ENCODE measurements at places on chromosomes 12 and 14. TPM values are rescaled to one million over a fixed set of nuclear protein-coding genes. Genes with fewer than 3 reads are reported as not detected.

DNA sequence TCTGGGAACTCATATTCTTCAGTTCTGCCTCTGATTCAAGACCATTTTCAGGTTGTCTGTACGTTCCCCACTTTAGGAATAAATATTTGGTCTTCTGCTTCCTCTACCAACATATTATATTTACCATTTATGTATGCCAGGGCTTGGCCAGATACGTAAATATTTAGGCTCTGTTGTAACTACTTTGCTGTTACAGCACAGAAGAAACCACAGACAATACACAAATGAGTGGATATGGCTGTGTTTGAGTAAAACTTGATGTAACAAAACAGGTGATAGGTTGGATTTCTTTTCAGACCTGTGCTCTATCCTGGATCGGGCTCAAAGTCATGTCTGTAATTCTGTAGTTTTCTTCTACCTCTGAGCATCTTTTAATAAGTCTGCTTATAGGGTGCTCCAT lies 37.5 kb downstream of the RAP1B start:
- no peak for DNase-seq

- DNase-seq, result no peak
Observed at GRCh38 chr12:85157035-85157603, 121.0 kb downstream of the LRRIQ1 start.

The MMAB gene
- 29.3 TPM for total RNA-seq

The TMEM132C gene
- 0.42 TPM for total RNA-seq

The YBX3 gene
- 25.3 TPM for total RNA-seq

- no peak for DNase-seq
Observed at GRCh38 chr12:83130178-83130577, 443.5 kb downstream of the TMTC2 start.

Data from Daoy (cell line).